ENCODE measurements at places on chromosomes 16 and 17. TPM values are rescaled to one million over a fixed set of nuclear protein-coding genes. Genes with fewer than 3 reads are reported as not detected.

PRKCB gene
- 3.3 TPM for total RNA-seq

CDK5R1 gene
- 0.68 TPM for total RNA-seq

ALDH3A2 gene
- total RNA-seq, result 154 TPM

GTF3C1 gene
- 34.2 TPM for total RNA-seq

TLCD3B gene
- 0.13 TPM for total RNA-seq

TLCD1 gene
- 4.8 TPM for total RNA-seq

KRT222 gene
- 2.4 TPM for total RNA-seq

KRT31 gene
- not detected for total RNA-seq

FZD2 gene
- 0.18 TPM for total RNA-seq

SLC25A10 gene
- total RNA-seq, result 105 TPM

NGFR gene
- total RNA-seq, result 14.0 TPM

RDM1 gene
- total RNA-seq, result not detected

NPIPB9 gene
- 2.3 TPM for total RNA-seq

SEPTIN12 gene
- not detected for total RNA-seq

SMARCD2 gene
- 73.9 TPM for total RNA-seq

CCDC154 gene
- total RNA-seq, result 1.4 TPM

WFIKKN1 gene
- 0.96 TPM for total RNA-seq

TBC1D28 gene
- not detected for total RNA-seq

MYH1 gene
- total RNA-seq, result not detected

NACA2 gene
- not detected for total RNA-seq

SCARF1 gene
- total RNA-seq, result 12.5 TPM

STX1B gene
- 4.2 TPM for total RNA-seq

FOXC2 gene
- total RNA-seq, result 0.13 TPM

OR1F1 gene
- total RNA-seq, result not detected

SMTNL2 gene
- total RNA-seq, result not detected

NFE2L1 gene
- total RNA-seq, result 150 TPM

ADAP2 gene
- total RNA-seq, result 7.7 TPM

TLCD2 gene
- total RNA-seq, result 4.2 TPM

NOXO1 gene
- total RNA-seq, result 1.7 TPM

ABAT gene
- total RNA-seq, result 378 TPM

KRT23 gene
- 0.13 TPM for total RNA-seq

JPH3 gene
- total RNA-seq, result not detected

TBC1D3G gene
- total RNA-seq, result not detected

CES1 gene
- 2,727 TPM for total RNA-seq

ABCA9 gene
- 8.9 TPM for total RNA-seq

ZNF423 gene
- 2.0 TPM for total RNA-seq

ATP2C2 gene
- 0.18 TPM for total RNA-seq

P2RX5 gene
- not detected for total RNA-seq

All from left lobe of liver (tissue), 2 donors.